ENCODE measurements at places on chromosomes 4 and X.

- no peak for DNase-seq
These were observed 55.1 kb downstream of the GPR82 start for GRCh38 chrX:41779030-41779564.

GRCh38 chrX:104288269-104288668 is 33.5 kb upstream of the ESX1 start:
- DNase-seq: no peak

GRCh38 chr4:100494166-100494565 is 23.7 kb downstream of the EMCN start:
- DNase-seq: no peak

GRCh38 chrX:7068939-7069367 is 78.6 kb upstream of the STS start:
- no peak for DNase-seq

- DNase-seq: no peak
These were observed 134.6 kb upstream of the BOD1L1 start for GRCh38 chr4:13762130-13762529.

- peak; percentile 20 for DNase-seq
These were observed 755 bp downstream of the KLHL8 start for GRCh38 chr4:87219632-87220093.
